NCI-H1694 treated with DMSO at 0.1 percent for 48 hours (cell line): ENCODE measurements at places on chromosomes 12 and 14.

DNA sequence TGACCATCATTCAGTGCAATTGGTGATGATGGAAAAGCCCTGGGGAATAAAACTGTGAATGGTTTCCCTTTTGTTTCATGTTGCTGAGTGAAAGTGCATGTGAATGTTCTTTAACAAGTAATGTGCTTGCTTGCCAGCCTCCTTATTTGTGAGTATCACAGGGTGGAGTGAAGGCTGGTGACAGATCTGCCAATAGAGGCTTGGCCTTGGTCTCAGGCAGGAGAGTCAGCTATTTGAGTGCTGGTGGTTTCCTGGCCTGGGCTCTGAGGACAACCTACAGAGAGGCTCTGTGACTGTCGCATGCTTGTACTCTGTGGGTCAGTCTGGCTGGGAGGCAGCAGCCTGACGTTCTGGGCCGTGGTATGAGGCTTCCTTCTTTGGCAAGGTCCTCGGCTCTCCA lies 20.7 kb downstream of the KRT85 start:
- DNase-seq, result no peak

- DNase-seq, result no peak
These were observed 83.7 kb downstream of the TMTC3 start for GRCh38 chr12:88225776-88226175.

- DNase-seq, result no peak
These were observed 24.7 kb downstream of the NGDN start for GRCh38 chr14:23494223-23494622.

GRCh38 chr12:50050410-50051098 lies 6.8 kb upstream of the ASIC1 start:
- DNase-seq, result peak; percentile 69

DNA sequence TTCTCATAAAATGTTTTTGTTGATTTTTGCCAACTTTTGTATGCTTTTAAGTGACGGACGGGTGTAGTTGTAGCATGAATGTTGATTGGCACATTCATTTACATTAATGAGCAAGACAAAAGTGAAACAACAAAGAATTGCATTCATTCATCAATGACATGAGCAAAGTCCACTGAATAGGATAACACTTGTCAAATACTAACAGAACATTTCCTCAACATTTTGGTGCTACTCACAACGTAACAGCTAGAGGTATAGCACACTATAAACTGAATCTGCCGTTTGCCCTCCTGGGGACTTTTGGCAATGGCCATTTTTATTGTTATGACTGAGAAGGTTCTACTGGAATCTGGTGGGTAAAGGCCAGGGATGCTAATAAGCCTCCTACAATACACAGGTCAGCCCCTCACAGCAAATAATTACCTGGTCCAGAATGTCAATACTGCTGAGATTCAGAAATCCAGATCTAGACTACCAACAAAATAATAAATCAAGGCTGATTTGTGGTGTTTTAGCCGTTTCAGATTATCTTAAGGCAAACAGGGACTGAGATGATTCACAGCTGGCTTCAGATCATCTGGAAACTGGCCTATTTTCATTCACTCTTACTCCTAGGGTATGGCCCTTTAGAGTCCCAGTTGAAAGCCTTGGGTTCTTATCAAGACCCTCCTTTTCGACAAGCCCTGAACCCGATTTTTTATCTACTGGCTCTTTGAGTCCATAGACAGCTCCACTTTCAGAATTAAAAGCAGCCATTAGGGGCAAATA lies 22.5 kb upstream of the CDKN3 start:
- DNase-seq, result no peak

- no peak for DNase-seq
These were observed 381 bp downstream of the YY1 start for GRCh38 chr14:100239211-100239839.

DNA sequence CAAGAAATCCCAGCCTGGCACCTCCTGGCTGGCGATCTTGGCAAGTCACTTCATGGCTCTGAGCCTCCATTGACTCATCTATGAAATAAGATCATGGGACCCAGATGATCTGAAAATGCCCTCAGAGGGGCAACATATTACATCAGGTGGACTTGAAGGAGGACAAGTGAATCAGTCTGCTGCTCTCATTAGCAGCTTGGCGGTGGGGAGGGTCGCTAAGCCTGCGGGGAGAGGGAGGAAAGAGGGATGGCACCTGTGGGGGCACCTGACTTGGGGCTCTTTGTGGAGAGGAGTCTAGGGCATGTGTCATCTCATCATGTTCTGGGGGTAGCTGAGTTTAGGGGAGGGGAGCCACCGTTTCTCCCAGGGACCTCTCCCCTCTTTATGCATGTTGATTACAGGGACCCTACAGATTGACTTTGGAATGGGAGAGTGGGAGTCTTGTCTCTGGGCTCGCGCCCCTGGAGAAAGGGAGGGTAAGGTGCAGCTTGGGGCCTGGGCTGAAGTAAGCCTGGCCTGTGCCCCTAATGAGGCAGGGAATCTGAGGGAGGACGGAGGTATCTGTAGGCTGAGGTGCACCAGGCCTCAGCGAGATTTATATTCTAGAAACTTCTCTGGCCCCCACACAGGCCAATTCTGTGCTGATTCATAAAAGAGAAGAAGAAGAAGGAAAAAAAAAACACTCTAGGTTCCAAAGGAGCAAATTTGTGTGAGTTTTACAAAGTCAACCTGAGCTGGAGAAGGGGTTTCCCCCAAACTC lies 29.3 kb upstream of the BATF start:
- DNase-seq, result no peak

DNA sequence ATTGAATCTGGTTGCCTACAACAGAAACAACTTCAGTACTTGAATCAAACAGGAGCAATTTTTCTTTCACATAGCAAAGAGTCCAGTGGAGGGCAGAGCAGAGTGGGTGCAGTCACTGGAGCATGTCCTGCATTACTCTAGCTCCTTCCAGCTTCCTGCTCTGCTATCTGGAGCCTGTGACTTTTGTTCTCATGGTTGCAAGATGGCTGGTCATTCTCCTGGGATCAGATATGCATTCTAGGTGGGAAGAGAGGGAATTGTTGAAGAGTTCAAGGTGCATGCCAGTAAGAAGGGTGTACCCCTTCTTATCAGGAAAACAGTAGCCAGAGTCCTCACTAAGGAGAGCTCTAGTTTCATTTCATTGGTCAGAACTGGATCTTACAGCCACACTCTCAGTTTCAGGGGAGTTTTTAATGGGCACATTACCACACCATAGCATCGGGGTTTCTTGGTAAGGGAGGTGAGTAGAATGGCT lies 8.0 kb downstream of the IFT43 start:
- DNase-seq, result no peak

DNA sequence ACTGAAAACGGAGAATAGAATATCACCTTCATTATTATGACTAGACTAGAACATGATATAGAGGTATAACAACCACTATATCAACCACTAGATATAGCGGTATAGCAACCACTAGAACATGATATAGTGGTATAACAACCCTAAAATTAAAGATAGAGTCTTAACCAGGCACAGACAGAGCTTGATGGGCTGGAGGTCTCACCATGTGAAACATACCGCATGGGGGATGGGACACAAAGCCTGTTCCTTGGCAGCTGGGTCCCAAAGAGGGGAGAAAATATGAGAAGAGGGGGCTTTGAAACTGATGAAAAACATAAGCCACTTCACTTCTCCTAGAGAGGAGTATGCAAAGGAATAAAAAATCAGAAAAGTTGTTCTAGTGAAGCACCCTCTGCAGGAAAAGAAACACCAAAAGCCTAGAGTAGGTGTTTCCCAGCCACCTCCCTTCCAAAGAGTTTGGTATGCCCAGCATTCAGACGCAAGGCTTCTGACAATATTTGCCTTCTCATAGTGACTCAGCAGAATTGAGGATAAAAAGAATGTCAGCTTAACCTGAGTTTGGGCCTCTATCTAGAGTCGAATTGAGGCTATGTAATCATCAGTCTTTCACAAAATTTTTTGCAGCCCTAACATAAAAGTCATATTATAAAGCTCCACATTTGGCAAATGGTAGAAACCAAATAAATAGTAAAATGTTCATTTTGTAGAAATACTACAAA lies 316.4 kb downstream of the NOVA1 start:
- no peak for DNase-seq

GRCh38 chr14:76088326-76088725 lies 63.4 kb upstream of the GPATCH2L start:
- no peak for DNase-seq

GRCh38 chr14:54567639-54568561 lies 972 bp downstream of the SAMD4A start:
- DNase-seq, result no peak

DNA sequence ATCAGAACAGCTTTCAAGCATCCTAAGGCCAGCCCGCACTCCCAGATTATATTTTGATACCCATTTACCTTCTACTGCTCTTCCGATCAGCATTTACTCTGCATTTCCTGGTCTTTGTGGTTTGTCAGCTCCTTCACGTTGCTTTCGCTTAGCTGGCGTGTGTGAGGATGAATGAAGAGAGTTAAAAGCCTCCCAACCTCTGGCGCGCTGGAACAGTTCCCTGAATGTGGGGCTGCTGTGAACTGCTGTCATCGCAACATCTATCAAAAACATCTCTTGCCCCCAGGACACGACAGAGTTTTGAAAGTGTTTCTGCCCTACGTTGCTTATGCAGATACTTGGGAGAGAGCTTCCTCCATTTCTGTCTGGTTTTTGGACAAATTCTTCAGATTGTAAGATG lies 129.2 kb downstream of the KCNA5 start:
- DNase-seq, result no peak

DNA sequence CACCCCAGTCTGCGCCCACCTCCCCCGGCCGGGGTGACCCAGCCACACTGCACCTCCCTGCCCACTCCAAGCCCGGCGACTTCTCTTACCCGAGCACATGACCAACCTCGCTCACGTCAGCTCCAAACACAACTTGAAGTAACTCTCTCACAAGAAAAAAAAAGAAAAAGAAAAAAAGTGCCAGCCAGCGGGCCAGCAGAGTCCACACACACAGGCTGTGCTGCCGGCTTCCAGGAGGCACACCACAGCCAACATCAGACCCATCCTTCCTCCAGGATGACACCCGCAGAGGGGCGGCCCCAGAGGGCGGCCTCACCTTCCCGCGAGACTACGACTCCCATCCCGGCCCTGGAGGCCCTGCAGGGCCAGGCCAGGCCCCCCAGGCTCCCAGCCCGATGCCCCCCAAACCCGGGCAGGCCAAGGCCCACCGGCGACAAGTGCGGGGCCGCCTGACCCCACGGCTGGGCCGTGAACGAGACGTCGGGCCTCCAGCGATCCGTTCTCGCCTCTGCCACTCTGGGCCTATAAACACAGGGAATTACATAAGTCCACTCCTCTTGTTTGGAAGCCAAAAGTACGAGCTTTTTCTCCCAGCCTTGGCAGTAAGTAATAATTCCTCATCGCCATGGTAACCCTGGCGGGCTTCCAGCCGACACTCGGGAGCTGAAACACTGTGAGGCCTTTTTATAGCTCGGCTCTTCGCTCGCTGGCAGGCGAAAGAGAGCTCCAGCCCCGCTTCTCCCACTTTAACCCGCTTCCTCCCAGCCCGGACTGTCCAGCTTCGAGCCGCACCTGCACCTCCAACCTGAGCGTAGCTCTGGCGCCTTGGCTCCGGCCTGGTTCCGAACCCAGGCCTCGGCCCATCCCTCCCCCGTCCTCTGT lies 49.1 kb downstream of the NCOR2 start:
- DNase-seq, result peak; percentile 95

GRCh38 chr12:84159260-84159659 lies 753.3 kb downstream of the SLC6A15 start:
- no peak for DNase-seq

DNA sequence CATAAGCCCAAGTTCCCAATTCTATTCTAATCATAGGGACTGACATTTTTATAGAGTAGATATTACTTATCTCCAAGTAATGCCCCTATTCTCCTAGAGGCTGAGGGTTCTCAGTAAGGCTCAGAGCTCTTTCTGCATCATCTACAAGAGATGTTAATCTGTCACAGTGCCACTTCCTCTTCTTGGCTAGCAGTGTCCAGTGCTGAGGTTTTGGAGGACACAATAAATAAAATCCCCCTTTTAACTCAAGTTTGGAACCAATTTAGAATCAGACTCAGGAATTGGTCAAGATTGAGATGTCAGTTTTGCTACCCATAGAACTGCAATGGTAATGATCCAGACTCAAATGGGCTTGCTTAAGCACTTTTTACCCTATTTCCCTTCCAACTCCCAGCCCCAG lies 154.1 kb upstream of the ARID2 start:
- no peak for DNase-seq

DNA sequence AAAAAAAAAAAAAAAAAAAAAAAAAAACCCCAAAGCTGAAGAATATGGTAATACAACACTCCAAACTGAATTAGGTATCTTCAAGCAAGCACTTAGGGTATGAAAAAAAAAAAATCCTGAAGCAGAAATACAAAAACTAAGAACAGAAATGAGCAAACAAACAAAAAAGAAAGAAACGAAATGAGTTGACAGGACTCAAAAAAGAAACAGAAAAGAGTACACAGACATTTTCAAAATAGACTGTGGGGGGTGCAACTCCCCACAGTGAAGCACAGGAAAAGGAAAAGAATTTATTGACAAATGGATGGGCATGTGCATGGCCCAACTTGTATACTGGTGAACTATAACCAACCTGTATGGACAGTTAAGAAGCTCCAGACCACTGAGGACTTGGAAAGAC lies 24.6 kb downstream of the RPS6KA5 start:
- DNase-seq, result no peak

- DNase-seq, result no peak
These were observed 120.1 kb downstream of the ITPR2 start for GRCh38 chr12:26712892-26713291.

DNA sequence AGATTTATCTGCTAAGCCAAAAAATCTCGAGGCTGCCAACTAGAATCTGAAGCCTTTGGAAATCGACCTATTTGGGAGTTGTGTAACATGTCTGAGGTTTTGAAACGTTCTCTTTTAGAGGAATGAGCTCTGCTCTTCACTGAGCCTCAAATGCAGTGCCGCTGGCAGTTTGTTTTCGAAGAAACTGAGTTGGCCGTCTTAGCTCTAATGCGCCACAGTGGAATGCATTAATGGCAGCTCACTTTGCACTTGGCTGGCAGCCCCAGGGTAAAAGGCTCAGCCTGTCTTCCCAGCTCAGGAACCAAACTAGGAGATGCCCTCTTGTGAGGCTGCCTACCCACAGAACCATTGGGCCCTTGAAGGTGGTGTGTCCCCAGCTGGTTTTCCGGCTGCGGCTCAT lies 53.8 kb downstream of the SFSWAP start:
- DNase-seq, result no peak

DNA sequence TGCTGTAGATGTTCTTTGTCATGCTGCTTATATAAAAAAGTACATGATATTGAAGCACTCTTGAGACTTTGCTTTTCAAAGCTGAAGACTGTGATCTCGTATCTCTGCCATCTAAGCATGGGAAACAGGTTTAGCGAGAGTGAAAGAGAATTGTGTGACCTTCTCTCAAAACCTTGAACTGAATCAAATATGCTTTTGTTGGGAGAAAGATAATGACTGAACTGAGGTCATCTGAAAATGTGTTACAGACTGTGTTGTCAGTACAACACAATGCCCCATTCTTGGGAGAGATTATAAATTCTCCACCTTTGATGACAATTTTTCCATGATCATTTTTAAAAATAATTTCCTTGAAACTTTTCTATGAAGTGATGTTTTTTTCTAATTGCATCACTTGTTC lies 272.1 kb upstream of the SEL1L start:
- DNase-seq, result no peak
